ENCODE measurements at places on chromosomes 4 and X.

DNA sequence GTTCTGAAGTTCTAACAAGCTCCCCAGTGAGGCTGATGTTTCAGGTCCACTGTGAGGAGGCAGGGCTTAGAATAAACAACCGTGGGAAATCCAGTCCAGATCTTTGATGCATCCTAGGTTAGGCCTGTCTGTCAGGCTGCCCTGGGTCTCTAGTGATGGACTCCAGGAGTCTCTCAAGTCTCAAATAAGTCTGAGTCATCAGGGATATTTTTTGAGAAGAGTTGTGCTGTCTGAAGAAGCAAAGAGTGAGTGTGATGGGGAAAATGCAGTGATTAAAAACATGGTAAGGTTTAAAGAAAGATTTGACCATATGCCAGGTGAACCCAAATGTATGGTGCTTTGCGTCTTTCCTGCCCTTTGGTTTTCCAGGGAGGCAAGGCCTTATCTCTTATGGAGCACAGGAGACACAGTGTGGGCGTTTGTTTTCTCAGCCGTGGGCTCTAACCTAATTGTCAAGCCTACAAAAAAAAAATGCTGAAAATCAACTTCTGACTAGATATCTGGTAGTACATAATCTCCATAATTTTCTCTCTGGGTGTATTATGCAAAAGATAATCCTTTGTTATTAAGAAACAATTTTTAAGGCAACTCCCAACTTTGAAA lies 100.7 kb downstream of the PTTG2 start:
- no peak for DNase-seq

- no peak for DNase-seq
Observed at GRCh38 chr4:135672202-135672601, 1470.6 kb upstream of the PABPC4L start.

- DNase-seq, result no peak
Observed at GRCh38 chrX:44906041-44906440, 33.1 kb downstream of the KDM6A start.

GRCh38 chr4:151745481-151746231 lies 15.2 kb downstream of the GATB start:
- no peak for DNase-seq

DNA sequence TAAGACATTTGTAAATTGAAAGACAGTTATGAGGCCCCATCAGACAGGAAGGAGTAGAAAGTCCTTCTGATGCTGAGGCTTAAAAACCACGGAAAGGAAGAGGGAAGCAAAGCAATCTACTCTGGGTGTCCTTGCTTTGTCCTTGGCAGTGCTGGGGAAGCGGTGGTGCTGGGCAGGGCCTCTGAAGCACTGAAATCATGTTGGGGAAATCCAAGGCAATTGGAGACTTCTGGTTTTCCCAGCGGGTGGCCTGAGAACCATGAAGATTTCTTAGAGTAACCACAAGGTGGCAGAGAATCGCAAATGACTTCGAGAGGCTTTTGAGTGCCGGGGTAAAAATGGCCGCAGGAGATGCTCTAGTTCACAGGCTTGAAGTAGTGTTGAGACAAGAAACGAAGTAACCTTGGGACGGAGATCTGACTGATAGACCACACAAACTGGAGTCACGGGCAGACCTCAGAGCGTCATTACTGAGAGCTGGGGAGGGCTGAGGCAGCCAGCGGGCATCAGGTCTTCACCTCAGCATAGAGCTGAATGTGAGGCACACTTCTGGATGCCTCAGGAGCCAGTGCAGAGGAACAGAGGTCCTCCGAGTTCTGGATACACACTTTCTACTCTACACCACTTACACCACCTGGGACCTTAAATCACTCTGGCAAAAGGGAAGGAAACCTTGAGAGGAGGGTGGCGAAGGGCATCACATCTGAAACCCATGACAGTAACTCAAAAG lies 130.7 kb upstream of the GPRIN3 start:
- DNase-seq, result no peak

DNA sequence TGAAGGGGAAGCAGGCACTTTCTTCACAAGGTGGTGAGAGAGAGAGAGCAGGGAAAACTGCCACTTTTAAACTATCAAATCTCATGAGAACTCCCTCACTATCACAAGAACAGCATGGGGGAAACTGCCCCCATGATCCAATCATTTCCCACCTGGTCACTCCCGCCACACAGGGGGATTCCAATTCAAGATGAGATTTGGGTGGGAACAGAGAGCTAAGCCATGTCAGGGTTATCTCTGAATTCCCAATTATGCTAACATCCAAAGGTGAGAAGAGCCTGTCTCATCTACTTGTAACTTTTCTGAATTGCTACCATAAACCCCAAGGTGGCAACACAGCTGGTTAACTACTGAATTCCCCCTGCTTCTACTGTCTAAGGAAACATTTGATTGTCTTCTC lies 758.5 kb downstream of the ADGRL3 start:
- DNase-seq, result no peak

DNA sequence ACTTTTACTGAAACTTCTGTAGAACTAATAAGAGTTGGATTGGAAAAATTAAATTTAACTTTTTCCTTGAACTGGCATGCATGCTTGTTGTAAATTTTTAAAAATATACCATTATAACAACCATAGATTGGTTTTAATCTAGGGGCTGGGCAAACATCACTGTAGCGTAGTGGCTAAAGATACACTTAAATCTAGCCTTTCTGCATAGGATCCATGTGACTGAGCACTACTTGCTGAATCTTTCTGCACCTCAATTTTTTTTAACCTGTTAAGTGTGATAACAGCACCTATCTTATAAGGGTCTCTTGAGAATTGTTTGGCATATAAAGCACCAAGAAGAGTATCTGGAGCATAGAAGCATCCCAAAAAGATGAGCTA lies 4.1 kb downstream of the ANXA10 start:
- no peak for DNase-seq

DNA sequence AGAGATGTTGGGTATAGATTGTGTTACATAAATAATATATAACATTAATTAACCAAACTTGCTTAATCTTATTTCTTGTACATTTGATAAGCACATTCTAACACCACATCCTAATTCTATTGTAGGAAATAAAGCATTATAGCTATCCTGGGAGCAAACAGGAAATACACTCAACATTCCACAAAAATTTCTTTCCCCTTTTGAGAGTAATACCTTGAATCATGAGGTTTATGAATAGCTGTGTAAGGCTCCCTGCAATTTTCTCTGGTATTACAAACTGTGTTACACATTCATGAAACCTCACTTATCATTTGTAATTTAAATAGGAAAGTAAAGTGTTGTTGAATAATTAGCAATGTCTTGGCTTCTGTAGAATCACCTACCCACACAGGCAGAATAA lies 95.1 kb downstream of the TMEM47 start:
- no peak for DNase-seq

DNA sequence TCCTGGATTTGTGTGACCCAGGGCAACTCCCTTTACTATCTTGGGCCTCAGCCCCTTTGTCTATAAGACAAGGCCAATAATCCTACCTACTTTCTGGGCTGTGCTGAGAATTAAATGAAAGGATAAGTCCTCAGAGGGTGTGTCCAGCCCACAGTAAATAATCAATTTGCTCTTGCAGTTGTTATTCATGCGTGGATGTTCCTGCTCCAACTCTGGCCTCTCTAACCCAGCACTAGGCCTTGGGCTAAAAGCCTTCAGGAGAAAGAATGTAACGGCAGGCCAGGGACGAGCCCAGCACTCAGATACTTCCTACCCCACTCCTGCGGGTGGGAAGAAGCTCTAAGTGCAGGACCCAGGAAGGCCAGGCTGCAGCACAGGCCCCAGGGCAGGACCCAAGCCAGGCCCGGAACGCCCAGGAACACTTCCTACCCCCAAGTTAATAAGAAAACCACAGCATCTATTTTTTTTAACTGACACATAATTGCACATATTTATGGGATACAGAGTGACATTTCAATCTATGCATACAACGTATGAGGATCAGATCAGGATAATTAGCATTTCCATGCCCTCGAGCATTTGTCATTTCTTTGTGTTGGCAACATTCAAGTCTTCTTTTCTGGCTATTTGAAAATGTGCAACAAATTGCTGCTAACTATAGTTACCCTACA lies 179.6 kb upstream of the RBPJ start:
- no peak for DNase-seq

GRCh38 chrX:20382518-20383297 lies 116.0 kb upstream of the RPS6KA3 start:
- no peak for DNase-seq

DNA sequence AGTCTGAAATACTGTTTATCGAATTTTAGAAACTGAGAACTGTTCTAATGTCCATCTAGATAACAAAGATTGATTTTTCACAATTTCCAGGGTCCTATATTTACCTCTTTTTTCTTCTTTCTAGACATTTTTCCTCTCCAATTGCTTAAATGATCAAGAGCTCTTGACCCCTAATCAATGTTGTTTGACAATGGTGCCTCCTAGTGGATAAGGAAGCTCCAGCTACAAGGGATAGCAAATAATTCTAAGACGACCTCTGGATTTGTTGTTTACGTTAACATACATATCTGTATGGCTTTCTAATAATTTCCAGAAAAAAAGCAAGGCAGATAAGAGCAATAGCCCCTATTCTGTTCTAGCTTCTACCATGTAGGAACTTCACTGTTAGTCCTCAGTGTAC lies 35.8 kb downstream of the GPR82 start:
- peak; percentile 7 for DNase-seq

DNA sequence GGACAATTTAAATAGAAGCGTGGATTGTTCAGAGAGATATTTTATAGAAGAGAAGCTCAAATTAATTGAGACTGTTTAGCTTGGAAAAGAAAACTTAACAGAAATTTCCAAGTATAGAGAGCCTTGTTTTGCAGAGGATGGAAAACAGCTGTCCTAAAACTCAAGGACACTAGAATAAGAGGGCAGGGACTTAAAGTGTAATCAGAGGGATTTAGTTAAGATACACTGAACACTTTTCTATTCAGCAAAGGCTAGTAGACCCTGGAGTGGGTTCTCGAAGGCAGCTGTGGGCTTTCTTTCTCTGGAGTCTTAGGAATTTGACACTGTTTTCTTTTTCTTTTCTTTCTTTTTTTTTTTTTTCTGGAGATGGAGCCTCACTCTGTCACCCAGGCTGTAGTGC lies 92.7 kb upstream of the ARX start:
- no peak for DNase-seq

GRCh38 chr4:101993842-101994775 lies 203.6 kb downstream of the BANK1 start:
- no peak for DNase-seq

All from endothelial cell (in vitro differentiated cells).